Activated CD8-positive, alpha-beta T cell treated with anti-CD3 and anti-CD28 coated beads for 36 hours (primary cell): ENCODE measurements at places on chromosomes 11 and 22. TPM values are rescaled to one million over a fixed set of nuclear protein-coding genes. Genes with fewer than 3 reads are reported as not detected.

- no peak for DNase-seq
These were observed 3.9 kb downstream of the SELENOH start for GRCh38 chr11:57745206-57745605.

GRCh38 chr11:86122773-86123172 is 53.9 kb upstream of the PICALM start:
- DNase-seq: no peak

Gene TENM4
- not detected for total RNA-seq

Gene TSPO
- 94.8 TPM for total RNA-seq

DNA sequence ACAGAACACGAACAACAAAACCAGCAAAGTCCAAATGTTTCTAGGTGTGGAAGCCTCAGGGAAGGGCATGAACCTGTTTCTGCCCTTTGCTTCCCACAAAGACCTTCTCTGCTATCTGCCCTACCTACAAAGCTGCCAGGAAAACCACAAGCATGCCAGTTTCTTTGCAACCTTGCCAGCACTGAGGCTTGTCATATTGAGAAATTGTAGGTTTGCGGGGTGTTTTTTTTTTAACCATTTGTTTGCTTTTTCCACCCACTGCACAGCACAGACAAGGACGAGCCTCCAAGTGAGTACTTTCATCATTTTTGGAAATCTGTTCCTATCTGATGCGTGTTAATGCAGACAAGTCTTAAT is 12.8 kb downstream of the PARVG start:
- DNase-seq: peak; percentile 46

Gene OR51B2
- total RNA-seq: not detected

Gene TCP11L1
- total RNA-seq: 11.0 TPM

Gene APOA1
- total RNA-seq: not detected

Gene OR5B21
- total RNA-seq: not detected

- DNase-seq: no peak
These were observed 283.1 kb downstream of the TENM4 start for GRCh38 chr11:79157738-79158137.

GRCh38 chr11:130323452-130324450 is 9.0 kb upstream of the ZBTB44 start:
- DNase-seq: no peak

DNA sequence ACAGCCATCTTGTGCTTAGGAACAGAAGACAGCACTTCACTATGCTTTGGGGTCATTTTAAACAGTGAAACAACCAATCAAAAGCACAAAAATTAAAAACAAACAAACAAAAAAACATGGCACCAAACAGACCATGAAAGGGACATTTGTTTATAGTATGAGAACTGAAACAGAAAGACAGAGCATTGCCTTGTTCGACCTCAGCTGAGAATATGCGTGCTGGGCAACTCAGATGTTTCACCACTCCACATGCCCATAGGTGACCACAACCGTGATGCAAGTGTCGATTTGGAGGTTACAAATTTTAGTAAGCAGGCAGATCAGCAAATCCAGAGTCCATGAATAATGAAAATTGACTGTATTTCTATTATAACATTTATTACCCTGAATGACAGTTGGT is 30.0 kb downstream of the NNMT start:
- DNase-seq: no peak

DNA sequence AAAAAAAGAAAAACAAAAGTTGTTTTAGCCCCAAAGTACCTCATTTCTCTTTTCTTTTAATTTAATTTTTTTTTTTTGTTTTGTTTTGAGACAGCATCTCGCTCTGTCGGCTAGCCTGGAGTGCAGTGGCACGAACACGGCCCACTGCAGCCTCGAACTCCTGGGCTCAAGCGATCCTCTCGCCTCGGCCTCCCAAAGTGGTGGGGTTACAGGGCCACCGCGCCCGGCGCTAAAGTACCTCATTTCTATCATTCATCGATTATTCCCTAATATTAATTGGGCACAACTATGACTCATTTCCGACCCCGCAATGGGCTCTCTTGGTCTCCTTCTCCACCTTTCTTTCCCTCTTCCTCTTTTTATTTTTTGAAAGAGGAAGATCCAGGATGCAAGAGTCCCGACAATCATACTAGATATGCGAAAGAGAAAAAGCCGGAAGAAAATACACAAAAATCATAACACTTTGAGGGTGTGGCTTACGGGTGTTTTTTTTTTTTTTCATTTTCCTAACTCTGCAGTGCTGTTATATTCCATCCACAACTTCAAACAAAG is 475 bp upstream of the AIP start:
- no peak for DNase-seq

DNA sequence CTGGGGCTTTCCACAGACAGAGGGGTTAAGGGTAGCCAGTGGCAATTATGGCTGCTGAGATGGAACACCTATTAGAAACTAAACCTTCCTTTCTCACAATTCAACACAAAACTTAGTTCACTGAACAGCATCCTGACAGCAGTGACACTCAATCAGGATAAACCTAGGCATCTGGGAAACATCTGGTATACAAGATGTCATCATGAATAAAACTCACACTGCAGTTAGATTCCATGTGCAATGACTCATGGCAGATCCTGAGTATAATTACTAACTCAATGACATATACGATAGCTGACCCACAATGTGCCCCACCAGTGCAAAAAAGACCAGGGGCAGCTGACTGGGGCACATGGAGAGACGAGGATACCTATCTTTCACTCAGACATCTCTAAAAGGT is 17.7 kb downstream of the RBFOX2 start:
- DNase-seq: no peak

Gene CCDC73
- total RNA-seq: not detected

Gene SLC25A18
- total RNA-seq: not detected

GRCh38 chr22:35170716-35171697 is 86.3 kb upstream of the HMGXB4 start:
- DNase-seq: no peak

- no peak for DNase-seq
These were observed 42.6 kb upstream of the ACCSL start for GRCh38 chr11:44005063-44005701.

- no peak for DNase-seq
These were observed 2.3 kb upstream of the WEE1 start for GRCh38 chr11:9571071-9571762.

Gene FOLR2
- not detected for total RNA-seq

DNA sequence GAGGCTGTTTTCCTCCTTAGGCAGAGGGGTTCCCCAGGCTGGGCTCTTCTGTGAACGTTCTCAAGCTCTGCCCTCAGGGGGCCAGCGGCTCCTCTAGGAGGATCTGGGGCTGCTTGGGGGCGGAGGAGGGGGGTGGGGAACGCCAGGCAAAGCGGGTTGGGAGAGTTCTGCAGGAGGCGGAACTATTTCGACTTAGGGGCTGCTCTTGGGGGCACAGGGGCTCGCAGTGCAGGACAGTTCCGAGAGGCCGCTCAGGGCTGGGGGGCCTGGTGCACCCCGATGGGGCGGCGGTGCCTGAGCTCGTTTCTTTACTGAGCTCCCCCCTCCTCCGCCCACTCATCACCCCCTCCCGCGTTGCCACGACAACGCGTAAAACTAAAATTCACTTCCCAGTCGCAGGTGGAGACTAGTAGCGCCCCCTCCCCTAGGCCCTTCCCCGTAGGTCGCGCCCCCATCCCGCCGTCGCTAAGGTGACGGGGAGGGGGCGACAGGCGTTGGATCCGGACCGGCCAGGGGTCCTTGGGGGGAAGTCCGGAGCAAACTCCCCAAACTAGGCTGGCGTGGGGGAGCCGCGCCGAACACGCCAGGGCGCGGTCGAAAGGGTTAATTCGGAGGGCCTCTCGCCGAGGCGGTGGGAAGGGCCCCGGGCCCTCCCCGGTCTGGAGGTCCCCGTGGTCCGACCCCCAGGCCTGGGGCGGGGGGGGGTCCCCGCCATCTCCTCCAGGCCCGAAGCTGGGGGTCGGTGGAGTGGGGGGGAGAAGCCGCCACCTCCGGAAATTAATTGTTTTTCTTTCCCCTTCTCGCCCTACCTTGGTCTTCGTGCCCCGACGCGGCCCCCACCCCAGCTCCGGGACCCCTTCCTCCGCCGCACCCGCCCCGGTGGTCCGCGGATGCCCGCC is 857 bp downstream of the SHANK3 start:
- peak; percentile 40 for DNase-seq

GRCh38 chr22:20299746-20300136 is 20.1 kb downstream of the DGCR6L start:
- DNase-seq: no peak

DNA sequence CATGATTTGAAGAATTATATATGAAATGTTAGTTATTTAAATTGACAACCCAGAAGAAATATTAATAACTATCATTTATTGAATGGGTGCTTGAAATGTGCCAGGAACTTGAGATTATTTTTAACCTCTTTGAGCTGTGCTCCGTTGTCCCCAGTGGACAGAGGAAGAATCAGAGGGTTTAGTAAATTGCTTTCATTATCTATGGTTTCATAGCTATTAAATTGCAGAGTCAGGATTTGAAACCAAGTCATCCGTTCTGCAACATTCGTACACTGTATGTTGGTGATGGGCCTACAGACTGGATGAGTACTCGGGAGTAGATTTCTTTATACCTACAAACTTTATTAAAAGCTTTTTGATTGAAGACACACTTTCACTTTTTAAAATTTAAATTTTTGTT is 4.9 kb downstream of the HSD17B12 start:
- DNase-seq: no peak

Gene RASSF7
- 17.3 TPM for total RNA-seq

- DNase-seq: no peak
These were observed 999 bp upstream of the CCDC83 start for GRCh38 chr11:85854212-85854556.

DNA sequence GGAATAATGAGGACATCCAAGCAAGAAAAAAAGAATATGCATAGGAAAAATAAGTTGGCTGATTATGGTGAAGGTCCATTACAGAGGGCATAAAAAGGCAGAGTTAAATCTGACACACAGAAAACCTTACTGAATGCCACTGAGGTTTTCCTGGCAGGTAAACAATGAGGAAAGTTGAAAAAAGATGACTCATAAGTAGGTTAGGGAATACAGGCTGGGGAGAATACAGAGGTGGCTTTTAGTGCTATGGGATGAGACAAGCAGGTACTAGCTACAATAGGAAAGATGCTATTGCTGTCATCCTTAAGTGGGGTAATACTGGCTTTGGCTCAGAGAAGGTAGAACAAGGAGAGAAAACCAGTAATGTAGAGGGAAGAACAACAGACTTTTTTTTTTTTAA is 44.7 kb downstream of the CSTF3 start:
- no peak for DNase-seq

Gene OR51B5
- total RNA-seq: not detected

DNA sequence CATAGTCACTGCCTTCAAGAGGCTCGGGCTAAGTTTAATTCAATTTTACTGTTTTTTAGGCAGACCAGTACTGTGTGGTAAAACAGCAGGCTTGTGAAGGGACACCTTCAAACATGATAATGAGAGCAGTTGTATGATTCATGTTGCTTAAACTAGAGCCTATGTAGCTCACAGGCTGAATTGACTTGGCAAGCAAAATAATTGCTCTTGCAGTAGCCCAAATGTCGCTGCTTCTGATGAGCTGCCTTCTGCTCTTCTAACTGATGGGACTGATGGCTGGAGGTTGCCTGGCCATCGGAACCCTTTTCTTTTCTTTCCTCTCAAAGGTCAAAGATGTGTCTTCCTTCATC is 137.6 kb downstream of the MAML2 start:
- peak; percentile 38 for DNase-seq

DNA sequence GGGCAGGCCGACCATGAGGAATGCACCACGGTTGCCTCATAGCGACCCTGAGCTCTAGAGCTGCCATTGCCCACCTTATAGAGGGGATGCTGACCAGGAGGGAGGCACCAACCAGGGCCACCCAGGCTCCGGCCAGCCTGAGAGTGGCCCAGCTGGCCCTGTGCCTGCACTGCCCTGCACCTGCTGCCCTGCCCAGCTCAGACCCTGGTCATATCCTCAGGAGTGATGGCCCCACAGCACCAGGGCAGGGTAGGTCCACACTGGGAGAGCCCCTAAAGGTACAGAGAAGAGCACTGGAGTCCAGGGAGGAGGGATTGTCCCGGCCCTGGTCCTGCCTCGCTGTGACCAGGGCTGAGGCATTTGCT is 127.8 kb downstream of the MED15 start:
- DNase-seq: no peak

Gene ALDH3B2
- total RNA-seq: not detected

- no peak for DNase-seq
These were observed 156.8 kb upstream of the BDNF start for GRCh38 chr11:27857014-27857413.
